ENCODE measurements at places on chromosomes 5 and 9.

DNA sequence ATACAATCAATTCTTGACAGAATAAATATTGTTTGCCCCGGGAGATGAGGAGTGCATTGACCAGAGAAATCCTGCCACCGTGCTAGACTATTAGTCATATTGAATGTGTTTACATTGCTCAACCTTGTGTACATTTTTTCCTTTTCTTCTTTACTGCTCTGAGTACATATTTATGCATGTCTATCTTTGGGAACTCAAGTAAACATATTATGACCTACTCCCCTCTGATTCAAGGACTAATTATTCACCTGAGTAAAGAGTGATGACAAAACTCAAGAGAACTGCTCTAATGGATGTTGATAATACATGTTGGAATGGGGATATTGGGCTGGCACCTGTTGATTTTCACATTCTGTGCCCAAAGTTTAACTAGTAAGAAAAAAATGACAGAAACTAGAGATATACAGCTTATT is 3.9 kb upstream of the SPINK1 start:
- no peak for DNase-seq

DNA sequence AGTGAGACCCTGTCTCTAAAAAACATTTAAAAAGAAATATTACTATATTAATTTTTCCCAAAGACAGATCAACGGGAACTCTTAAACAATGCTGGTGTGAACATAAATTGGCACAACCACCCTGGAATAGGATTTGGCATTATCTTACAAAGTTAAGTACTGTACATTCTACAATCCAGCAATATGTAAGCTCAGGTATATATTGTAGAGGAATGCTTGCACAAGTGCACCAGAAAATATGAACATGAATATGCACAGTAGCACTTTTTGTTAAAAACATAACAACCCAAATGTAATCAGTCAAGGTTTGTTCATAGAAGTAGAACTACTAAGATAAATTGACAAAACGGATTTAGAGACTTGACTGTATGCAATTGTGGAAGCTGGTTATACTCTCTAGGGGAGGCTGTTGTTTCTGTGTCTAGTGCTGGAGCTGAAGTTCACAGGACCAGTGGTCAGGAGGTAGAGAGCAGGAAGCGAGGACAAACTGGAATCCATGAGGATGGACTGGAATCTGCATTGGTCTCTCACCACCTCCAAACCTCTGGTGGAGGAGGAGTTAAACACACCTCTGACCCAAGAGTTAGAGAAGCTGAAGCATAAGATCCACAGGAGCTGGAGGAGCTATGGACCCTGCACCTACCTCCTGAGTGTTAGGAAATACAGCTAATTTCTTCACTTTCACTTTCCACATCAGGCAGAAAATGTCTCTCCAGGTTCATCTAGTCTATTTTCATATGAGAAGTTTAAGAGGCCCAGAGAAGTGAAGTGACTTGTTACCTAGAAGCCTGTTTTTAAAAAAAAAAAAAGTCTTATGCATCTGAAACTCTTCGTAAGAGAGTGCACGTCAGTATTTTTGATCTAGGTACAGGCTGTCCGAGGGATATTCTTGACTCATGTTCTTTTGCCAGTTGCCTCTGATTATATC is 20.3 kb upstream of the RIC1 start:
- DNase-seq = no peak

DNA sequence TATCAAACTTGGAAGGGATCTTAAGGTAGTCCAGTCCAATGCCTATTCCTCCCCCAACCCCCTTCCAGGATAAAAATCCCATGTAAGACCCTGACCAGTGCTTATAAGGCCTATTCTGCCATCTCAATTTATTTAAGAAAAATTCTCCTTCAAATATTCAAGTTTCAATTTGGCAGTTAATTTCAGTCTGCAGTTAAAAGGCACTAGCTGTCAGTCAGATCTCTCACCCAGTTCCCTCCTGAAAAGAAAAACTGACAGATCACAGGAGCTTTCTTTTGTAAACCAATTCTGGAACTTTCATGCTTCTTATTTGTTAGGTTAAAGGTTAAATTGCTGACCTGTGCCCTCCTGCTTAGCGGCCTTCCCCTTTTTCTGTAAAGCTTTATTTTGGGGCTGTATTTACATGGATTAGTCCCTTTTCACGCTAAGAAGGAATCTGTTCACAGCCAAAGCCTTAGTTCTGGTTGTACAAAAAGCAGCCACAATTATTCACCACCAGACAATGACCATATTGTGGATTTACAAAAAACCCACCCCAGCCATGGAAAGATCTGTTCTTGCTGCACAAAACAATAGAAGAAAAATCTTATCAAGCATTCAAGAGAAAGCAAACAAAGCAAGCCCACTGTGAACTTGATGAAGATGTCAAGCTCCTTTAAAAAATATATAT is 68.7 kb downstream of the DENND1A start:
- no peak for DNase-seq

DNA sequence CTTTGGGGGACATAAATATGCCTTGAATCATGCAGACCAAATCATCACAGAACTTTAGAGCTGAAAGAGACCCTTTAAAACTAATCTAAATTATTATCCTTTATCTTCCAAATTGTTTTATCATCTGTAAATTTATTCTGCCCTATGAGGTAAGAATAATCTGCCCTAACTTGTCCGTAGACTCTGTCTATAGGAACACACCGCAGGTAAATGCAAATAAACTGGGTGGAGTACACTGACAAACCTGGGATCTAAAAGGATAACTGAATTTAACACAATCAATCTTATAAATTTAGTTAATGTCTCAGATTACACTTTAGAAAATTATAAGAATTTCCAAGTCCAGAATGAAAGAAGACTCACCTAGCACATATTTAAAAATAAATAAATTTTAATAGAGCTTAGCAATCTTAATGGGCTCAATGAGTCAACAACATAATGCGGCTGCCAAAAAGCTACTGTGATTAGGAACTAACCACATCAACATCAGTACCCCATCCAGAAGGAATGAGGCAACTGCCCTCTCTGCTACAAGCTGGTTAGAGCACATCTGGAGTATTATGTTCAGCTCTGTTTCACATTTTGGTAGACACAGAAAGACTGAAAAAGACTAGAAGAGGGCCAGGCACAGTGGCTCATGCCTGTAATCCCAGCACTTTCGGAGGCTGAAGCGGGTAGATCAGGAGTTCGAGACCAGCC is 5.6 kb downstream of the MEGF9 start:
- DNase-seq = no peak

DNA sequence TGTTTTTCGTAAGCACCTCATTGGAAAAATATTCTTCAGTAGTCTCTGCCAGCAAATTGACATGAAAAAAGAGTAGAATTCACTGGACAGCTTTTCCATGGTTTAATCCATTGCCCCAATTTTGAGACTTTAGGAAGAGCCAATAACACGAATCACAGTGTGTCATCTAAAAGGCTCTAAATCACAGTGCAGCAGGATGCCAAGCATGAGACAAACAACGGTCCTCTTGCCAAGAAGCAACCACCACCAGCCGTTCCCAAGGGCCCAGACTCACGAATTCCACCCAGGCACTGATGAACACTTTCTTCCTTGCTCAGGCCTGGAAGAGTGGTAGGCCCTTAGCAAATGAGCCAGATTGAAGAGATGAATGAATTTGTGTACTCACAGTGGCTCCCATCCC is 18.3 kb upstream of the IRX4 start:
- DNase-seq = no peak

DNA sequence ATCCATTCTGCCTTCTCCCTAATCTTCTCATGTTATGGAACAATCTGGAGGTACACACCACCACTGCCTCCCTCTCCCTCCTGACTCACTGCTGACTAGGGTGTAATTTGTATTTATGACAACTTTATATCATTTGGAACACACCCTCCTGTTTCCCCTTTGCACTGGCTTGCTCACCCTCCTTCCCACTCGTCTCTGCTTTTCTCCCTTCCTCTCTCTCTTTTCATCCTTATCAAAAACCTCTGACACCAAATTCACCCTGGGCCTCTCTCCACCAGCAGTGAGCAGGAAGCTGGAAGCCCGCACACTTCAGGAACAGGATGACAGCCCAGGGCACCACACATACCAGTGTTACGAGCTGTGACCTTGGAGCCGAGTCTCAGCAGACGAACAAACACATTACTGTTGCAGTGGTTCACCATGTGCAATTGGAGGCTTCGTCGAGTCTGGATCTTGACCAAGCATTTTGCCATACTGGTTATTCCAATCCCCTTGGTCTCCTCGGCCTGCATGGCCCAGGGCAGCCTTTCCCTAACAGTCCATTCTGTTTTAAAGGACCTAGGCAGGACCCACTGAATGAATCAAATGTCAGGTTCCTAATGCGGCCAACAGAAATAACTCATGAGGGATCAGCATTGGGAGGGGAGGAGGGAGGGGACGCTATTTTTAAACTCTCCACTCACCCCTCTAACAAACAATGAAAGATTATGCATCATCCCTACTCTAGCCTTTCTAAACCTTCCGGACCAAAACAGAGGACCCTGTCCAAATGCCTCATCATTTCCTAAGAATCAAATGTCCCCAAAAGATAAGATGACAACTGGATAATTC is 203.9 kb upstream of the RASEF start:
- DNase-seq = no peak

DNA sequence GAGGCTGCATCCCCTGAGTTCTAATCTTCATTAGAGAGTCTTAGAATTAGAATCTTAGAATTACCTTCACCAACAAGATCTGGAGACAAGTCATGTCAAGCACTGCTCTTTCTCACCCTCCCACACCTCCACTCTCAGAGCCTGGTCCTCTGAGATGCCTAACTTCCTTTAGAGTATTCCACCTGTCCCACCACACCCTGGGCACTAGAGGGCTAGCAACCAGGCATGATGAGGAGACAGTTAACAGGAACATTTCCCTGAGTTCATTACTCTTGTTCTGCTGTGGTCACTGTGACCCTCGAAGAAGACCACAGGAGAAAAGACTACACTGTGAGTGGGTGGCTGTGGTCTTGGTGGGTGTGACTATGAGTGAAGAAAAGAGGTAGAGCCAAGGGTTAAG is 25.2 kb upstream of the MAP1B start:
- DNase-seq = no peak

GRCh38 chr9:6428940-6429889 is 16.2 kb downstream of the UHRF2 start:
- no peak for DNase-seq

DNA sequence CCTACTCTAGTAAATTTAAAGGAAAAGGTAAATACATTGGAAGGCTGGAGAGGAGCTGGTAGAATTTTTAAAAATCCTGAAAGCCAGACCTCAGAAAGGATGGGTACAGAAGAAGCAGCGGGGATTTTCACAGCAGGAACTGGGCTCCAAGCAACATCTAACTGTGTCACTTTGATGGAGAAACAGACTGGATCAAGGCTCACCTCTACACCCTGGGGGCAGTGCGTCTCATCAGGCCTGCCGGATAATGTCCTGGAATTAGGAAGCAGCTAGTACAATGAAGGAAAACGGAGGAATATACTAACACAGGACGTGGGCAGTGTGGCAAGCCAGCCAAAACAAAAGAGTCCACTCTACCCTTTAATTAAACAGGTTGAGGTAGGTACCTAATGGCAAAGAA is 463.6 kb downstream of the TAF11L14 start:
- DNase-seq = no peak

- DNase-seq = no peak
Measured at GRCh38 chr5:77620405-77620804, 18.1 kb downstream of the OTP start.

GRCh38 chr9:10843151-10843550 is 230.3 kb upstream of the PTPRD start:
- DNase-seq = no peak

GRCh38 chr5:120256376-120256775 is 207.7 kb upstream of the PRR16 start:
- DNase-seq = no peak

GRCh38 chr9:133545494-133546286 is 11.2 kb downstream of the ADAMTSL2 start:
- no peak for DNase-seq

GRCh38 chr5:126909856-126910255 is 120.5 kb downstream of the MARCHF3 start:
- DNase-seq = no peak

GRCh38 chr5:81402192-81402930 is 8.4 kb upstream of the ACOT12 start:
- no peak for DNase-seq

- no peak for DNase-seq
Measured at GRCh38 chr9:136880651-136881050, 5.7 kb upstream of the TRAF2 start.

- no peak for DNase-seq
Measured at GRCh38 chr5:179802950-179803562, 3.6 kb downstream of the MGAT4B start.

DNA sequence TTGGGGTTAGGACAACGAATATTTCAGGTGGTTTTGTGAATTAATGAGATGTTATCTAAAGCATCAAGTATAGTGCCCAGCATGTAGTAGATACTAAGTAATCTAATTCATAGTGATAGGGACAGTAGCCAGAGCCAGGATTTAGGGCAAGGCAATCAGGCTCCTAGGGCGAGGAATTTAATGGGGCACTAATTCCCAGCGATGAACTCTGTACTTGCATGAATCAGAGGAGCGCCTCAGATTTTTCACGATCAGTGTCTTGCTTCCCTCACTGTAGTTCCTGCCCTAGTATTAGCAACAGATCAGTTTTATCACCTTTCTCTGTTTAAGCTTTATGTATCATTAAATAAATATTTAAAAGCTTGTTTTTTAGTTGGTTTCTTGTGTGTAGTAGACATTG is 3.1 kb downstream of the AGGF1 start:
- no peak for DNase-seq

DNA sequence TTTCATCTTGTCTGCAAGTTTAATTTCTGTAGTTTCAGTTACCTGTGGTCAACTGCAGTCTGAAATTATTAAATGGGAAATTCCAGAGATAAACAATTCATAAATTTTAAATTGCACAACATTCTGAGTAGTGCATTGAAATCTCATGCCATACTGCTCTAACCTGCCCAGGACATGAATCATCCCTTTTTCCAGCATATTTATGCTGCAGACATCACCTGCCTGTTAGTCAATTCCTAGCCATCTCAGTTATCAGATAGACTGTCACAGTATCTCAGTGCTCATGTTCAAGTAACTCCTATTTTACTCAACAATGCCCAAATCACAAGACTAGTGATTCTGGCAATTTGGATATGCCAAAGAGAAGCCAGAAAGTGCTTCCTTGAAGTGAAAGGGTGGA is 223.0 kb upstream of the GRIA1 start:
- no peak for DNase-seq

DNA sequence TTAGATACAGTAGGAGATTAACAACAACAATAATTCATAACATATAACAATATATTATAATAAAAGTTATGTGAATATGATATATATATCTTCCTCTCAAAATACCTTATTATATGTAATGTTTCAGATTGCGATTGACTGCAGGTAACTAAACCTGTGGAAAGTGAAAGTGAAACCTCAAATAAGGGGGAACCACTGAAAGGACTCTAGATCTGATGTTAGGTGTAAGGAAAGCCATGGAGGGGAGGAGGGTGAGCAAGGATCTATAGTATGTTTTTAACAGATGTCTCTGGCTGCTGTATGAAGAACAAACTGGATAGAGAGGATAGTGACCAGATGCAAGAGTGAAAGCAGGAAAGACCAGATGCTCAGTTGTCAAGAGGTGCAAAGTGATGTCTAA is 5.8 kb upstream of the FSTL4 start:
- DNase-seq = no peak

GRCh38 chr5:171131497-171131896 is 177.6 kb upstream of the TLX3 start:
- DNase-seq = no peak

Measured in activated T-cell treated with anti-CD3 and anti-CD28 coated beads for 4 hours (primary cell).